Cardiac septum (tissue), 1 donor: ENCODE measurements at places on chromosomes 2 and 18.

- no peak for DNase-seq
These were observed 16.4 kb upstream of the STARD7 start for GRCh38 chr2:96225016-96225533.

DNA sequence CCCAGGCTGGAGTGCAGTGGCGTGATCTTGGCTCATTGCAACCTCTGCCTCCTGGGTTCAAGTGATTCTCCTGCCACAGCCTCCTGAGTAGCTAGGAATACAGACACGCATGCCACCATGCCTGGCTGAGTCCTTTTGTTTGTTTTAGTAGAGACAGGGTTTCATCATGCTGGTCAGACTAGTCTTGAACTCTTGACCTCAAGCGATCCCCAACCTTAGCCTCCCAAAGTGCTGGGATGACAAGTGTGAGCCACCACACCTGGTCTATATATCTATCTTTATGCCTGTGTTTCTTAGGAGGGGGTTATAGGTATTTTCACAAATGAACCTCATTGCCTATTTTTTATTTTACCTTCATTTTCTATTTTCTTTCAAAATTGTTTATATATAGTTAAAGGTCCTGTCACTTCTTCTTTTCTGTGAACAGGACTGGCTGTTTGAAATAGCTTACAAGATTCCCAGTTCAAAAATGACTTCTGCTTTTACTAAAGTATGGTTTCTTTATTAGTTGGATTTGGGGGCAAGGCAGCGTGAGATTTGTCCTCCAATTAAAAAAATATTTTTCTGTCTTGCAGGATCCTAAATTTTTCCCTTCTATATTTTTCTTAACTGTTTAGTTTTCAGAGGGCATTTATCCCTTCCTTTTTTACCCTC, 16.4 kb upstream of the MARCHF7 start:
- no peak for DNase-seq

DNA sequence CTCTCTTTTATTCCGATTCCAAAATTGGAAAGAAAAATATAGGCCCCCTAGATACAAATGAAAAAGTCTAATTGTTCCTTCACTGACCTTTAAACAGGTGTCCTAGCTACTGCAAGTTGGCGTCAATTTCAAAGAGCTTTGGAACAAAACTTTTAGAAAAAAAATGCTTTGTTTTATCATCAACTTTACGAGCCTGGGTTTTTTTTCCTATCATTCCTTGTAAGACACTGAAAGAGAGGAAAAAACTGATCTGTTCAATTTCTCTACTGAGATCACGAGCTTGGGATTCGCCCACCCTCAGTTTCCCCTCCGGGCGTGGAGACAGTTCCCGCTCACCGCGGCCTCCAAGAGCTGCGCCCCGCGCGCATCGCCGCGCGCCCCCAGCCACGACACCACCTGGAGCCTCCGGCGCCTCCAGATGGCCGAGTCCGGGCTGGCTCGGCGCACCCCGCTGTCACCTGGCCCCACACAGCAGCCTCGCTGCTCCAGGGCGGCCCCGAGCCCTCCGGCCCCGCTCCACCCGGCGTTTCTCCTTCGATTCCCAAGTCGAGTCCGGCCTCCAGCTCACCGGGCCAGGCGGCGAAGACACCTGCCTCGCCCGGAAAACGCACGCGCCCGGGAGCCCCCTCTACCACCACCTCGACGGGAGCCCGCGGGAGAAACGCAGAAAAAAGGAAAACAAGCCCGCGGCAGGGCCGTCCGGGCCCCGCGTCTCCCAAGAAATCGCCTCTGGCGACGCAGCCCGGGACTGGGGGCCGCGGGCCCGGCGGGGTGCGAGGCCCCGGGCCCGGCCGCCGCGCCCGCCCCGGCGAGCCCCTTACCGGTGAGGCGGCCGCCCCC, 656 bp downstream of the TBC1D8 start:
- peak; percentile 79 for DNase-seq

DNA sequence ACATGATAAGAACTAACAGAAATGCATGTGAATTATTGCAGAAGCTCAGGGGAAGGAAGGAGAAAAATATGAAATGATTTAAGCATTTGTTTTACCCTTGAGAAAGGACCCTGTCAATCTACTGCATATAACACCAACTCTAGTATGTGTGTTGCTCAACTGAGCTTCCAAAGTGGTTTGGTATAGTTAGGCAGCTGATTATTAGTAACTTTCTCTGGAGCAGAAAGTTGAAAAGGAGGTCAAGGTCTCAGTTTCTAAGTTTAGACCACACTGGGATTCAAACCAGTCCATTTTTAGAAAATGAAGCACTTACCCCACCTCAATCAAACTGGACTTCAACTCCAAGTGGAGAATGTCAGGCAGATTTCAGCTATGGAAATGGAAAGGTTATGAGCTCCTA, 123.3 kb upstream of the CDC42EP3 start:
- DNase-seq, result no peak

GRCh38 chr2:27958711-27959378, 68.3 kb downstream of the BABAM2 start:
- DNase-seq, result no peak

DNA sequence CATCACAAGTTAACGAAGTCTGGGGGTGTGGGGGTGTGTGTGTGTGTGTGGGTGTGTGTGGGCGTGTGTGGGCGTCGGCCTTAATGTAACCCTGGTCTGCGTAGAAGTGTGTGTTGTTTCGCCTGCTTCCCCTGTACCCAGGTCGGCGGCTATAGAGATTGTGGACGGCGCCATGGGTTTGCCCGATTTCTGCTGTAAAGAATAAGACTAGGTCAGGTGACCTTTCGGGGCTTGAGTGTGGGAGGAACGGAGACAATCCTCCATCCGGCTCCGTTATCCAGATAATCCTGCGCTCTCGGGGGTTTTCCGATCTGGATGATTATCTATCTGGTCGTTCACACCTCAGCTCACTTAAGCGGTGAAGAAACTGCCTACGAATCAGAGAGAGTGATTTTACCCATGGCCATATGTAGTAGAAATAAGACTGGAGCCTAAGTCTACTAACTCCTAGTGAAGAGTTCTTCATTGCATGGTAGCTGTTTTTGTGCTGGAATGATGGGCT, 543 bp downstream of the HADHB start:
- no peak for DNase-seq

DNA sequence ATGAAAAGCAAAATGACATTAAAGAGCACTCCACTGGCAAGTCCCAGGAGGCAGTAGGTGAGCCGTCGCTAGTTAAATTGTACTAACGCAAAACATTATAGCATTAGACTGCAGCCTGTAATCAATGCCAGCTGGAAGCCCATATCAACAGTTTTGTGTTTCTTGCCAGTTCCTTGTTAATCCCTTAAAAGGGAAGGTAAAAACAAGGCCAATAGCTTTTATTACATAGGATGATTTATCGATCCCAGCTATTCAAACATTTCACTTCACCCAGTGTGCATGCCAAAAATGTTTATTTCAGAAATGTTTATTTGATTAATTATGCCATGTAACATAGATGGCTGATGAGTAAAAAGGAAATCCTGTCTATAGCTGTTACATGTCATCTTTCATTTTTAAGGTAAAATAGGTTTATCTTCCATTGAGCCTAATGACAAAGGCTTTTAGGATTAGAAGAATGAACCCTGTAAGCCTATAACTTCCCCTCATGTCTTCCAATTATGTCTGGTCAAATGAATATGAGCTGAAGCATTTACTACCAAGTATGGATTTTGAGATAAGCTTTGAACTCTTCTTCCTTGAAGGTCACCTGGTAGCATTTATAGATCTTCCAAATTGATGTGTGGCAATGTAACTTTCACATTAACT, 591.2 kb downstream of the RNF144A start:
- DNase-seq, result no peak

GRCh38 chr2:43307046-43307445, 80.6 kb upstream of the ZFP36L2 start:
- DNase-seq, result no peak

DNA sequence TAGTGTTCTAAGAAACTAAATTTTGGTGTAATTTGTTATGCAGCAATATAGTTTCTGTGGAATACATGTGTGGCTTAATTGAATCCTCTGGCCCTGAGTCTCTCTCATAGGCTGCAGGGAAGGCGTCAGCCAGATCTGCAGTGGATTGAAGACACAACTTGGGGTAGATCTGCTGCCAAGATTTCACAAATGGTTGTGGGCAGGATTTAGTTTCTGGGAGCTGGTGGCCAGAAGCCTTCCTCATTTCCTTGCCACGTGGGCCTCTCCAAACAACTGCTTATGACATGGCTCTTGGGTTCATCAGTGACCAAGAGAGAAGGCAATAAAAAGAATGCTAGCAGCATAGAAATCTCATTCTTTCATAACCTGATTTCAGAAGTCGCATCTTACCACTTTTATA, 28.2 kb downstream of the CCDC102B start:
- no peak for DNase-seq

GRCh38 chr2:181104512-181105115, 124.2 kb downstream of the UBE2E3 start:
- DNase-seq, result no peak

GRCh38 chr2:10777111-10777841, 35.3 kb downstream of the PDIA6 start:
- peak; percentile 50 for DNase-seq

DNA sequence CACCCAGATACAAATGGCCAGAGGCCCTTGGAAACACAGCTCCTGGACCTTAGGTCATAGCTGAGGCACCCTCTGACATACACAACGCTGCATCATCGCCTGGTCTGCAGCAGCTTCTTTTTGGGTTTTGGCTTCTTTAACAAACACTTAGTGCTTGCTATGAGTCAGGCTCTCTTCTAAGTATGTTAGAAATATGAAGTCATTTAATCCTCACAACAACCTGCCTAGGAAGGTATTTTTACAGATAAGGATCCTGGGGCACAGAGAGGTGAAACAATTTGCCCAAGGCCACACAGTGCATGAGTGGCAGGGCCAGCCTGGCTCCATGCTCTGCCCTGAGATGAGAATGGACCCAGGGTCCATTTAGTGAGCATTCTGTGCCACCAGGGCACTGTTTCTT, 96.6 kb downstream of the TMEM17 start:
- no peak for DNase-seq

GRCh38 chr2:176745543-176746200, 466.9 kb upstream of the HNRNPA3 start:
- no peak for DNase-seq

- DNase-seq, result no peak
These were observed 205.3 kb upstream of the CDH20 start for GRCh38 chr18:61127714-61128467.

DNA sequence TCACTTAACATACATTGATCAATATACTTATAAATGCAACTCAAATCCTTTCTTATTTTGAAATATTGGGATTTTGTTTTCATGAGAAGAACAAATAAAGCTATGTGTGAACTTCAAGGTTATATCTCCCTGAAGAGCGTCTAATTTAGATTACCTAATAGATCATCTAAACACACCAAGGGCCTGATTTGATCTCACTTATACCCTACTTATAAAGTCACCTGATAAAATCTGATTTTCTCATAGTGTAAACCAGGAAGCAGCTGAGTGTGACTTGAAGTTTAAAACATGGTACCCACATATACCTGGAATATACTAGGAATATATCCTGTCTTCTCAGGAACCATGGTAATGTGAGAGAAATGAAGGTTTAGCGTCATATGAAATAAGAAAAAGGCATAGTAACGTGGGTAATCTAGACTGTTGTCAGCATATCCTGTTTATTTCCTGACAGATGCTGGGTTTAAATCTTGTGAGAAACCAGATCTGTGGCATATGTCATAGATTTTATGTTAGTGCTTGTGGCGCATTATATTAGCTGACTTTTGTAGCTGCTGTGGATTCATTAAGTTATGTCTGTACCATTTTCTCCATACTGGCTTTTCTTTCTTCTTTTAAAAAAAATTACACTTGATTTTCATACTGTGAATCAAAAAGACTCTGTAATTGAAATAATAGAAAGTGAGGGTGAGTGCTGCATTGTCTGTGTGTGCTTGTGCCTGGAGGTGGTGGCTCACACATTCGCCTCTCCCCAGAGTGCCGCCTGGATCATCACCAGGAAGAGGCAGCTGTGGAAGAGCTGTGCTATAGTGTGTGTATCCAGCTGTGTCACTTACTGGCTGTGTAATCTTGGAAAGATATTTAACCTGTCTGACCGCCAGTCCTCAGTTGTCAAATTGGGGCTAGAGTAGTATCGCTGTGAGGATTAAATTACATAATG, 164.0 kb downstream of the MYO3B start:
- DNase-seq, result no peak

- no peak for DNase-seq
These were observed 47.5 kb upstream of the ACYP2 start for GRCh38 chr2:54067851-54068375.

GRCh38 chr2:55802067-55802466, 108.4 kb upstream of the PNPT1 start:
- DNase-seq, result no peak

DNA sequence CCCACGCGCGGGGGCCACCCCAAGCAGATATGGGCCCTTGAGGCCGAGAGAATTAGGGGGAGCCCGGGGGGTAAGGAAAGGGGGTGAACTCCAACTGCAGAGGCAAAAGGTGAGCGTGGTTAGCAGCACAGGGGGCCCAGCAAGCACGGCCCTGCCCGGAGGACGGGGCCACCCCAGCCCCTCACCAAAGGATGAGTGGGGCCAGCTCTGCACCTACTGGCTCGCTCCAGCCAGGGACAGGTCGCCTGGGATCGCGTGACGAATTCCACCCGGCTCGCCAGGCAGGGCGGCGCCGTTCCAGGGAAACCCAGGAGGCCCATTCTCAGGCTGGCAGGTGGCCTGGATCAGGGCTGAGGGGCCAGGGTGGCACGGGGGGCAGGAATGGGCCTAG, 38.6 kb downstream of the BIN1 start:
- DNase-seq, result no peak

GRCh38 chr2:171669121-171669520, 18.1 kb upstream of the DYNC1I2 start:
- no peak for DNase-seq

DNA sequence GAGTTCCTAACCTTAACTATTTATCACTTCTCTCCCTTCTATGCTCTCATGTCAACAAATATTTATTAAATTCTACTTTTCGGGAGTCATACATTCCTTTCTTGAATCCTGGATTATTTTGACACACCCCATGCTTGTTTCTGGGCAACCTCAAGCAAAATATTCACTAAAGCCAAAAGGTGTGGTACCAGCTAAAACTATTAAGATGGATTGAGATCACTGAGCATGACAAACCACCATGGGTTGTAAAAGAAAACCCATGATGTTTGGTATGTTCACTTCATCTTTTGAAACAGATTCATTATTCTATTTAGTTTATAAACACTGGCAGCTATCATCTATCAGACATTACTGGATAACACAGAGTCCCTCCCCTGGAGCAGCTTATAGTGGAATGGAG, 32.5 kb downstream of the DPP4 start:
- no peak for DNase-seq

GRCh38 chr2:101149241-101150192, 1.7 kb downstream of the TBC1D8 start:
- DNase-seq, result no peak

- DNase-seq, result no peak
These were observed 29.7 kb downstream of the LYPD6 start for GRCh38 chr2:149360106-149360505.

GRCh38 chr2:113847144-113847543, 42.7 kb upstream of the ACTR3 start:
- DNase-seq, result no peak

DNA sequence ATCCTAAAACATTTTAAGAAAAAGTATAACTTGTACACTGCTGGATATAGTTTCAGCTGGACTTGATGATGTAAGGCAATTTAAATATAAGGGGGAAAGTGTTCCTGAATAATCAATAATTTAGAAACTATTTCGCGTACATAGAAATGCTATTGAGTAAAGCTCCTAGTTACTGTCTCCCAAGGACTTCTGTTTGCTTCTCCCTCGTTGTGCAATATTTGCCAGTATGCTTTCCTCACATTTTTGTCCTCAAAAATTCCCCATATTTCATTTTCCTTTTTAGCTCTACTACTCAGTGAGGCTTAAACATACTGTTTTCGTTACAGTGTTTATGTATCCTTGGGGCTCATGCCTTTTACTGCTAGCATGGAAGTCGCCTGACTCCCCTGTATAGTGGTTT, 36.9 kb downstream of the ATP9B start:
- no peak for DNase-seq
